ENCODE measurements at places on chromosomes 16 and 17.

DNA sequence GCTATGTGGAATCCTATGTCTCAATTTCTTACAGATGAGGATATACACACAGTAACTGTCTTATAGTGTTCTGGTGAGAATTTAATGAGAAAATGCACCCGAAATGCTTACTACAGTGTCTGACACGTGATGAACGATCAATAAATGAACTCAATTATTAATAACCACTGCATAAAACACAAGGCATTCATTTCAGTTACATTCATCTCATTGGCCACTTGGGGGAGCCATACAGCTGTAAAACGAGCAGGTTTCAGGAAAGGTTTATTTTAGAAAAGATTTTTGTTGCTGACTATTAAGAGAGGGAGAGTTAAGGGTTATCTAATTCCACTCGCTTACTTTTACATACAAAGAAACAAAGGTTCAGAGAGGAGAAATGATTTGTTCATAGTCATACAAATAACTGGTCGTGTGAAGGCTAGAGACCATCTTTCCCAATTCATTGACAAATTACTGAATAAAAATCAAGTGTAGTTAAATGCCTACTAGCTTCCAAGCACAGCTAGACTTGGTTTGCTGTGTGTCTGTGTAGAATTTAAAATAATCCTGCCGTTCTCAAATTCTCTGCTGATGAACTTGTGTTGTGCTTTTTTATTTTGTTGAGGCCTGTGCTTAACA lies 160.1 kb downstream of the MAP2K4 start:
- DNase-seq, result no peak

DNA sequence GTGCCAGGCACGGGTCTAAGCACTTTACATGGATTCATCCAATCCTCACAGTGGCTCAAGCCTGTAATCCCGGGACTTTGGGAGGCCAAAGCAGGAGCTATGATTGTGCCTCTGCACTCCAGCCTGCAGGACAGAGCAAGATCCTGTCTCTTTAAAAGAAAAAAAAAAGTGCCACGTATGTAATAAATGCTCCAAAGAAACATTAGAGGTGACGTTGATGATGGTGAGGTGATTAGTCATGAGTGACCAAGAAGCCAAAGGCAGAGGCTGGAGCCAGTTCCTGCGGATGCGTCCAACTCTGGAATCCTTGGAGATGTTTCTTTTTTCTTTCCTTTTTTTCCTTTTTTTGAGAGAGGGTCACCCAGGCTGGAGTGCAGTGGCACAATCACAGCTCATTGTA lies 59.4 kb upstream of the SIAH1 start:
- DNase-seq, result no peak

DNA sequence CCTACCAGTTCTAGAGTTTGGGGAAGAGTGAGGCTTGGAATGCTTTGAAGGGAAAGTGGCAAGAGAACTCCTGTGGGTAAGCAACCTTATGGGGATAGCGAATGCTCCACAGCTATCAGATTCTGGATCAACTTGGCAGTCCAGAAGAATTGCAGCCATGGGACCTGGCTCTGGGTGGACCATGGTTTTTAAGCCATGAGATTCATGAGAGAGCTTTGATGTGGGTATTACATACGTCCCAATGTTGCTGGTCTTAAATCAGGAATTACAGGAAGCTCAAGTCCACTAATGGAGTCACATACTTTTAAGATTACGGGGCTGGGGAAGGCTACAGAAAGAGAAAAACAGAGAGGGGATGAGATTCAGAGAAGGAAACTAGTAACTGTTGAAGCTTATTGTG lies 142.5 kb upstream of the ELAC2 start:
- no peak for DNase-seq

DNA sequence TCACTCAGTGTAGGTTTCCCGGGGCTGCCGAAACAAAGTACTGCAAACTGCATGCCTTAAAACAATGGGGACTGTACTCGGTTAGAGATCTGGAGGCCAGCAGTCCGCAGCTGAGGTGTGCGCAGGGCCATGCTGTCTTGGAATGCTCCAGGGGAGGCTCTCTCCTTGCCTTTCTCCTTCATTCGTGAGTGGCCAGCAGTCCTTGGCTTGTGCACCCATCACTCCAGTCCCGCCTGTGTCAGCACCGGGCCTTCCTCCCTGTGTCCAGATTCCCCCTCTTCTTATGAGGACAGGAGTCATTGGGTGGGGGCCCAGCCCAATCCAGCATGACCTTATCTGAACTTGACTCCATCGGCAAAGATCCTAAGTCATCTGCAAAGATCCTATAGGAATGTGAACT lies 43.4 kb downstream of the COX4I1 start:
- no peak for DNase-seq

DNA sequence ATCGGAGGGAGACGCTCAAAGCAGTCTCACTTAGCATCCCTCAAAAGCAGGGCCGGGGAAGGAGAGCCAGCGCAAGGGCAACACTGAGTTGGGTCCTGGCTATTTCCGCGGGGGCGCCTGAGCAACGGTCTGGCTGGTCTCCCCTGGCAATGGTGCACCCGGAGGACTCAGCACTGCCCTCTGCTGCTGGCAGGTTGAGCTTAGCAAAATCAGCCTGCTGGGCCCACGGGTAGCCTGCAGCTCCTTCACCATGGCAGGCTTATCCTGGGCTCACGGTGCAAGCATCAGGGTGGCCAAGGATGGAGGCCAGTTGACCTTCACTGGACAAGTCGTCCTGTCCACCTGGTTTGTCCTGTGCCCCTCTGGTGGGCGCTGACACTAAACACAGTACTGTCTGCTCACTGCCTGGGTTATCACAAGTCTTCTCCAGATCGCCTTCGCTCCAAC lies 14.4 kb upstream of the ALDH3A1 start:
- peak; percentile 50 for DNase-seq

- DNase-seq, result no peak
Observed at GRCh38 chr17:10116753-10117420, 81.5 kb downstream of the GAS7 start.

DNA sequence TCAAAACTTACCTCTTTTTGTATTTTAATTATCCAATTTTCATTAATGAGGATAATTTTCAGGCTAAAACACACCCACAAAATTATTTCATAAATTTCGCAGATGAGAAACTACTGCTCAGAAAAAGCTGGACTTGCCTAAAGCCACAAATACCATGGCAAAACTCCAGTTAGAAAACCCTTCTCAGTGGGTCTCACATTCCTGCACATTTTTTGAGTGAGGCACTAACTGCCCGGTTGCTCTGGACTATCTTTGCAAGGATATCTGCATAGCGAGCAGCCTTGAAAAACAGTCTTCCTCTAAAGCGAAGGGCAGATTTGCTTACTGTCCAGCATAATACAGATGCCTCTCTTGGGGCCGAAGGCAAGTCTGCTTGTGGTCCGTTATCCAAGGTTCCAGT lies 9.8 kb downstream of the MPHOSPH6 start:
- DNase-seq, result no peak

DNA sequence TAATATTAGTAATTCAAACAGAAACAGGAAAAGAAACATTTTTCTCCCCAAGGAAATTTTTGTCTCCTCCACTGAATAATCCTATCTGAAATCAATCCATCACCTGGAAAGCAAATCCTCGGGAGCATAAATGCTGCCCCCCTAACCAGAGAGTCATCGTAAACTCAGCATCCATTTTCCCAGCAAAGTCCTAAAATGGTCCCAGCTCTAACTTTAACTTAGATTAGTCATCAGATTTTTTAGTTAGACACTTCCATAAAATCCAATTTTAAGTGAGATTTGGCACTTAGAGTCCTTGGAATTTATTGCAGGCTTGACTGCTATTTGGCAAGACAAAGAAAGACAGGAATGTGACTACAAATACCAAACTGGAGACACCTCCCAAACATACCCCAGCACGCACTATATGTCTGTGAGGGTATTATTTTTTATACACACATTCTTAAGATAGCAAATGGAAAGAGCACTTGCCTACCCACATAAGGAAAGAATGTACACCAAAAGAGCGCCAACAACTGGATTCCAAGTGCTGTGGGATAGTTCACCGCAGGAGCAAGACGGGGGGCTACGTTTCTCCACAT lies 15.4 kb downstream of the SCO1 start:
- no peak for DNase-seq

GRCh38 chr17:61130330-61130729 lies 269.3 kb upstream of the TBX2 start:
- DNase-seq, result no peak

DNA sequence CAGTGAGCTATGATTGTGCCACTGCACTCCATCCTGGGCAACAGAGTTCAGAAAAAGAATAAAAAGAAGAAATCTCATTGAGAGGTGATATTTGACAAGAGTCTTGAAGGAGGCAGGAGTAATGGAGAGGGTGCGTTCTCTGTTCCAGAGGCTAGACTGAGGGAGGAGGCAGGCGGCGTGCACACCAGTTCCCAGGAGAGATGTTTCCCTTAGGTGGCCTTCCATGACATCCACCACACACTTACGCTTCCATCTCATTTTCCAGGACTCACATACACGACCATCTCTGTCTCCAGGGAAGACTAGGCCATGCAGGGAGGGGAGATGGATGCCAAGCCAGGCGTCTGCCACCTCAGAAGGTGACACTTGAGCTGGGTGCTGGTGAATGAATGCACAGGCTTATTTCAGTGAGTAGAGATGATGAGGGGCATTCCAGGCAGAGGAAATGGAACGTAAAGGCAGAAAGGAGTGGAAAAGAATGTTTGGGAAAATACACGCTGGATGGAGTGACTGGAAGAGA lies 25.3 kb upstream of the N4BP1 start:
- no peak for DNase-seq

- DNase-seq, result no peak
Observed at GRCh38 chr17:55900188-55900587, 149.3 kb downstream of the PCTP start.

DNA sequence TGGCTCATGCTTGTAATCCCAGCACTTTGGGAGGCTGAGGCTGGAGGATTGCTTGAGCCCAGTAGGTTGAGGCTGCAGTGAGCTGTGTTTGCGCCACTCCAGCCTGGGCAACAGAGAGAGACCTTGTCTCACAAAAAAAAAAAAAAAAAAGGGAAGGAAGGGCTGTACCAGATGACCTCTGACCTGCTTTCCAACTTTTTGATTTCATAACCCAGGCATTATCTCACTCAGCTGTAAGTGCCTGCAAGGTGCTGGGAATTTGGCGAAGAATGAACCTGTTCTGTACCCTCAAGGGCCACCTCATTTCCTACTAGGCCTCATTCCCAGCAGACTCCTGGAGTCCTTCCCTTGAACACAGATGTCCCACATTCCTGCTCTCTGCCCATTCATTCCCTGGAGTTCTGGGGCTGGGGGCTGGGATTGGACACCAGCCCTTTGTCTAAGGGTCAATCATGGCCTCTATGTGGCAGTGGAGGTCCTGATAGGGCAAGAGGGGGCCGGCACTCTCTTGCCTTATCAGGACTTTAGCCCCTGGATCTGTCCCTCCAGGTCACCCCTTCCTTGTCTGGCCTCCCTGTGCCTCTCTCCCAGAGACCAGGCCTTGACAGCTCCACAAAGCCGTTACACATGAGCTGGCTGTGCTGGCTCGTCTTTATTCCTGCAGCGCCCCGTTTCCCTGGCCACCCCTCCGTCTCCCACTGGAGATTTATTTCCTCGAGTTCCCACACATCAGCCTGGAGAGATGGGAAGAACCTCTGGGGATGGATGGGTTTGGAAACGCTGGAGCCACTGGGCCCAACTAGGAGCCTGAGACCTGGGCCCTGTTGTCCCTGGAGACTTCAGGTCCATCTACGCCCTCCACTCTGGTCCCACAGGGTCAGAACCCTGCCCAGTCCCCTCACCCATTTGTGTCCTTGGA lies 821 bp upstream of the GFAP start:
- DNase-seq, result no peak

DNA sequence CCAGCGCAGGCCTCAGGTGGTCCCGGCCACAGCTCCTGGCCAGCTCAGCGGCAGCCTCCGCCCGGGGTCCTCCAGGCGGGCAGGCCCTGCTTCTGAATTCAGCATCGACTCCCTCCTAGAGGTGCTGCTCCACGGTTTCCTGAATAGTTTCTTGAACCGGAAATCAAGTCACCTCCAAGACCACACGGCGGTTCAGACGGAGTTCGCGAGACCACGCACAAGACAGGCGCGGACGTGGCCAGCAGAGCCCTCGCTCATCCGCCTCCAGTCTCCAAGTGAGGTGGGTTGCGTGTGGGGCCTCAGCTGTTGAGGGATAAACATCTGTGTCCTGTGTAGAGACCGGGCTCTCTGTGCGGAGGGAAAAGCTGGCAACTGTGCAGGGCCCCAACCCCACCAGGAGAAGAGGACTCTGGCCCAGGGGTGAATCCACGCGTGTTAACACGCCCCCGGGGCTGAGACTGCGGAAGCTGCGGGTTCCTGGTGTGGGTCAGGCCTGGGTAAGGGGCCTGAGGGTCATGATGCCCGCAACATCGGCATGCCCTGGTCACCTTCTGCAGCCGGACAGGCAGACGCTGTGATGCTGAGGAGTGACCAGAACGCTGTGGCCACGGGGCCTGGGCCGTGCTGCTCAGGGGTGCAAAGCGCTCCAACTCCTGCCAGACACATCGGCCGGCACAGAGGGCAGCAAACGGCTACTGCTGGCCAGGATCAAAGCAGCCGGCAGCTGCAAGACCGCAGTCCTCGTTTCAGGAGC lies 55.0 kb upstream of the METRNL start:
- DNase-seq, result no peak

DNA sequence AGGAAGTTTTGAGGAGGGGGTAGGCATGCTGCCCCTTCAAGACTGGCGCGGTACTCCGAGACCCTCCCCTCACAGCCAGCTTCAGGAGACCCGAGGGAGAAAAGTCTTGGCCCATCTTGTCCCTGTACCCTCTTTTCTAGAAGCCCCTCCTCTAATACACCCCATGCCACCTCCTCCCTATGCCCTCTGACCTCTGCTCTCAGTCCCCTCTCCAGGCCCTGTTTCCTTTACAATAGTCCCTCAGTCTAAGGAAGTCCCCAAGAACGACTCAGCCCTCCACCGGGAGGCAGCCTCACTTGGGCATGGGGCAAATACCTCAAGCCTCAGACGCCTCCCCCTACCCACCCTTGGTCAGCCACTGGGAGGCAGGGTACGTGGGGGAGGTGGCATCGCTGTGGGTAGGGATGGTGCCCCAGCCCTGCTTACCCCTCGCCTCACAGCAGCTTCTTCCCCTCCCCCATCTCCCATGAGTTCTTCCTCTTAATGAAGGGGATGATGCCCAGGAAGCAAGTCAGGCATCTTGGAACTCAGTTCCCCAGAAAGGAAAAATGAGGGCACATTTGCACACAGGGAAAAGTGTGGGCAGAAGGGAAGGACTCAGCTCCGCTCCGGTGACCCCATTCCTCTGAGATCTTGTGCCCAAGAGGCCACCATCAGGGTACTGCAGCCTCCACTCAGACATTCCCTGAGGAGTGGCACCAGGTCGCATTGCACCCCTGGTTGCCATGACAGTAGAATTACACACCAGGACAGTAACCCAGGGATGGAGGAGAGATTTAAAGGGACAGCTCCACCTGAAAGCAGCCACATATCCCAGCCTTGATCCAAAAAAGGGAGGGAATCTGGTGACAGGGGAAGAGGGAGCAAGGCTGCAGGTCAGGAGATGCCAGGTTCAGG lies 6.2 kb downstream of the MPP2 start:
- no peak for DNase-seq

- DNase-seq, result no peak
Observed at GRCh38 chr16:13483121-13483520, 436.8 kb upstream of the ERCC4 start.

DNA sequence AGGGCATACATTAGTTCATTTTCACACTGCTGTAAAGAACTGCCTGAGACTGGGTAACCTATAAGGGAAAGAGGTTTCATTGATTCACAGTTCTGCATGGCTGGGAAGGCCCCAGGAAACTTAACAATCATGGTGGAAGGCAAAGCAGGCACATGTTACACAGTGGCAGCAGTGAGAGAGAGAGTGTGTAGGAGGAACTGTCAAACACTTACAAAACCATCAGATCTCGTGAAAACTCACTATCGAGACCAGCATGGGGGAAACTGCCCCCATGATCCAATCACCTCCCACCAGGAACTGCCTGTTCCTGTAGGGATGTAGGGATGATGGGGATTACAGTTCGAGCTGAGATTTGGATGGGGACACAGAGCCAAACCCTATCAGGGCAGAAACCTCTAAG lies 17.2 kb downstream of the NUBP1 start:
- DNase-seq, result no peak

Measured in iPS DF 19.7 (cell line).